ENCODE measurements at places on chromosomes 7 and 10.

DNA sequence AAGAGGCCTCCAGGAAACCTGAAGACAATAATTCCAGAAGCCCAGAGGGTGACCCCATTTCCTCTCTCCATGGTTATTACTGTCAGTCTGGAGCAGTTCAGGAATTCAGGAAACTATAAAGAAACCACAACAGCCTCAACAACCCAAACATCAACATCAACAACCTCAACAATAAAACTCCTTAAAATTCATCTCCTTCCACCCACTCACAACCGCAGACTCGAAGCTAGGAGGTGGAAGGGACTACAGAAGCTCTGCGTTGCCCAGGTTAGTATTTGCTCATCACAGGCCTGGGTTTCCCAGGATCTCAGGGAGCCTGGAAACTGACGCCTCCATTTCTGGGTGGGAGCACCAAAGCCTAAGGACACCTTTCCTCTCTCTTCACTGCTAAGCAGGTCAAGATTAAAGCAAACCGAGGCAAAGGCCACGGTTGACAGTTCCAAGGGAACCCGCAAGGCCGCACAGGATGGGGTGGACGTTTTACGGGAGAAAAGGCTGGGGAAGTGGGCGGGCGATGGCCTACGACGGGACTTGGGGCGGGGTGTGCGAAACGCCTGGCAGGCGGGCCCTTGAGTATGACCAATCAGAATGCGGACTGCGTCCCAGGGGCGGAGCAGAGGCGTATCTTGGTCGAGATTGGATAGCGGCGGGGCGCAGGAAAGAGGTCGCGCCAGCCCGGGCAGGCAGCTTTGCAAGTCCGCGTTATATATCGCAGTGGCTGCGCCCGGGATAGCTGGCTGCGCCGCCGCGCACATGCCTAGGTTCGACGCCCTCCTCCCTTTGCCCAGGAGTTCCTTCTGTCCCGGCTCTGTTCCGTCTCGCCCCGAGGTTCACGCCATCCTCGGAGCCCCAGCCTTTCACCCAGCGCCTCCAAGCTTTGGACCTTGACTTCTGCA lies at the start of gene ELOVL3:
Gene ELOVL3 (plus strand): TSS at position 654 of the 896 bp plus-strand sequence. CDS start 250 bp downstream, outside the sequence.
- DNase-seq, result peak; percentile 19

DNA sequence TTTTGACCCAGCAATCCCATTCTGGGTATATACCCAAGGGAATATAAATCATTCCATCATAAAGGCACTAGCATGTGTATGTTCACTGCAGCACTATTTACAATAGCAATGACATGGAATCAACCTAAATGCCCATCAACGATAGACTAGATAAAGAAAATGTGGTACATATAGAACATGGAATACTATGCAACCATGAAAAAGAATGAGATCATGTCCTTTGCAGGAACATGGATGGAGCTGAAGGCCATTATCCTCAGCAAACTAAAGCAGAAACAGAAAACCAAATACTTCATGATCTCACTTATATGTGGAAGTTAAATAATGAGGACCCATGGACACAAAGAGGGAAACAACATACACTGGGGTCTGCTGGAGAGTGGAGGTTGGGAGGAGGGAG lies 58.0 kb upstream of the STARD3NL start:
- no peak for DNase-seq

DNA sequence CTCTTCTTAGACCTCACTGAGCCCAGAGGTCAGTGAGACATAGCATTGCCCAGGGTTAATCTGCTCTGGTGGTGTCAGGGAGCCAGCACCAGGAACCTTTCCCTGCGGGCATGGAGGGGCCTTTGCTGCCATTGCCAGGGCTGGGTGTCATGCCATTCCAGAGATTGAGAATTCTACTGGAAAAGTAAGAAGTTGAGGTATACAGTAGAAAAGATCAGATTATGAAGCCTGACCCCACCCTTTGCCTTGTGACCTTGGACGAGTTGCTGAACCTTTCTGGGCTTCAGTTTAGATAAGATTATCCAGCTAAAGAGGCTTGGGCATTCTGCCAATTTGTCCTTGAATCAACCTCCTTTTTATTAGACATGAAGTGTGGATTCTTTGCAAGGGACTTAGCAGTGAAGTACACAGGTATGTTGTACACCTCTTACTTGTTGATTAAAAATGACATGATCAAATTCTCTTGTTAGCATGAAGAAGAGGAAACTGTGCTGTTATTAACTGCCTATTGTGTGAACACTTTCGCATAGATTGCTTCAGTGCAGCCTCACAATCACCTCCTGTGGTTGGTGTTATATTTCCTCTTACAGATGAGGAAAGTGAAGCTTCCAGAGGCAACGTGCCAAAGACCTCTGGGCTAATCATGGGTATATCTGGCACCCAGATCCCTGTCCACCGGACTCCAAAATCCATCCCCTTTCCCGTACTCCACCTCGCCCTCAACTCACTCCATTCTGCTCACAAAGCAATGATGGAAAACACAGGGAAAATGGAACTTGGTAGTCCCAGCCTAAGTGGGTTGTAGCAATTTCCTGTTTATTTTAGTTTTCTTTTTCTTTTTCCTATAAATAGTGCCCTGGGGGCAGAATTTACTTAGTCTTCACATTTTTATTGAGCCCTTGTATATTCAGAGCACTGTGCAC lies 151.3 kb downstream of the CAMK1D start:
- DNase-seq, result no peak

- no peak for DNase-seq
These were observed 24.0 kb downstream of the BZW2 start for GRCh38 chr7:16670021-16670420.

GRCh38 chr10:77983384-77984341 lies 45.7 kb downstream of the POLR3A start:
- DNase-seq, result no peak

GRCh38 chr10:79401015-79401921 lies 44.2 kb downstream of the ZCCHC24 start:
- DNase-seq, result no peak

DNA sequence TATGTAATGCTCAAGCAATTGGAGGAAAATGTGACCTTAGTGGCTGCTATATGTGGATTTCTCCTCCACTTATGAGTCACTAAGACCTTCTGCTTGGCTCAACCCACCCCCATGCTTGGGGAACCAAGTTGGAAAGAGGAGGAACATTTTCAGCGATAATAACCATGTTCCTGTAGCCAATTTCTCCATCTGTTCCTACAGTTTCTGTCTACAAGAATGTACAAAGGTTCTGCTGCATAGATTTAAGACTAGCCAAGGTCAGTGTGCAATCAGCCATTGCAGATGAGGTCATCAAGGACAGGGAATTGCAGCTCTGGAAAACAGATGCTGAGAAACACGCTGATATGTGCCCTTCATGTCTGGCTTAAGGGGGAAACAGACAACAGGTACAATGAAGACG lies 5.6 kb upstream of the NRCAM start:
- DNase-seq, result no peak

Data from NCI-H2081 treated with DMSO at 0.1 percent for 48 hours (cell line).